PC-3 (cell line): ENCODE measurements at places on chromosomes 3 and 15.

- DNase-seq: peak; percentile 98
Measured at GRCh38 chr3:176167272-176167671, 1030.0 kb downstream of the TBL1XR1 start.

- DNase-seq: no peak
Measured at GRCh38 chr3:111324151-111324550, 217.8 kb upstream of the CD96 start.

DNA sequence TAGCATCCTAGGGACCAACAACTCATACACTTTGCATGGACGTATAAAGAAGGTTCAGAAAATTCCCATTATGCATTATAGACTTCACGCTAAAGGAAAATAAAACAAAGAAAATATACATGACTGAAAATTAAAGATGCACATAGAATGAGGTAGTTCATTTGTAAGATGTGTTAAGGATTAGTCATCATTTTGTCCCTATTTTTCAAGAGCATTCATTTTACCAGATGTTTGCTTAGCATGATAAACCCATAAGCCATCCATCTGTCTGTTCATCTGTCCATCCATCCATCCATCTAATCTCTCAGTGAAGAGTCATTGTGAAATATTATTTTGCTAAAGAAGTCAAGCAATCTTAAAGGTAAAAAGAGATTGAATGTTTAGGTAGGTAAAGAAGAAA is 80.3 kb downstream of the TFG start:
- DNase-seq: peak; percentile 36

- peak; percentile 54 for DNase-seq
Measured at GRCh38 chr3:127655641-127656040, 17.1 kb upstream of the ABTB1 start.

DNA sequence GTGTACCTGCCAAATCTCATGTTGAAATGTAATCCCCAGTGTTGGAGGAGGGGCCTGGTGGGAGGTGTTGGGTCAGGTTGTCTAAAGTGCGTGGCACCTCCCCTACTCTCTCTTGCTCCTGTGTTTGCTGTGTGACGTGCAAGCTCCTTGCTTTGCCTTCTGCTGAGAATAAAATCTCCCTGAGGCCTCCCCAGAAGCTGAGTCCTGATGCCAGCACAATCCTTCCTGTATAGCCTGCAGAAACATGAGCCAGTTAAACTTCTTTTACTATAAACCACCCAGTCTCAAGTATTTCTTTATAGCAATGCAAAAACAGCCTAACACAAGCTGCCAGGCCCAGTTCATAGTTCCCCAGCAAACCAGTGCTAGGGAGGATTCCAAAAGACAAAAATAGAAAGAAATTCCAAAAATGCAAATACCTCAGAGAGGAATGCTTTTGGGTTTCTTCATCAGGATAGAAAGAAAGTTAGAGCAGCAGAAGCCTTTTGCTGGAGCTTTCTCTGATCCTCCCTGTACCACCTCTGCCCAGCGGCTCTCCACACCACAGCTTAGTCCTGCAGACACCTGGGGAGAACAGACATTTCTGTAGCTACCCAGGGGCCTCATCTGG is 25.9 kb upstream of the CDV3 start:
- no peak for DNase-seq

GRCh38 chr3:69009559-69010410 is 3.7 kb downstream of the EOGT start:
- DNase-seq: no peak

- no peak for DNase-seq
Measured at GRCh38 chr3:111915905-111916304, 56.8 kb downstream of the PHLDB2 start.

DNA sequence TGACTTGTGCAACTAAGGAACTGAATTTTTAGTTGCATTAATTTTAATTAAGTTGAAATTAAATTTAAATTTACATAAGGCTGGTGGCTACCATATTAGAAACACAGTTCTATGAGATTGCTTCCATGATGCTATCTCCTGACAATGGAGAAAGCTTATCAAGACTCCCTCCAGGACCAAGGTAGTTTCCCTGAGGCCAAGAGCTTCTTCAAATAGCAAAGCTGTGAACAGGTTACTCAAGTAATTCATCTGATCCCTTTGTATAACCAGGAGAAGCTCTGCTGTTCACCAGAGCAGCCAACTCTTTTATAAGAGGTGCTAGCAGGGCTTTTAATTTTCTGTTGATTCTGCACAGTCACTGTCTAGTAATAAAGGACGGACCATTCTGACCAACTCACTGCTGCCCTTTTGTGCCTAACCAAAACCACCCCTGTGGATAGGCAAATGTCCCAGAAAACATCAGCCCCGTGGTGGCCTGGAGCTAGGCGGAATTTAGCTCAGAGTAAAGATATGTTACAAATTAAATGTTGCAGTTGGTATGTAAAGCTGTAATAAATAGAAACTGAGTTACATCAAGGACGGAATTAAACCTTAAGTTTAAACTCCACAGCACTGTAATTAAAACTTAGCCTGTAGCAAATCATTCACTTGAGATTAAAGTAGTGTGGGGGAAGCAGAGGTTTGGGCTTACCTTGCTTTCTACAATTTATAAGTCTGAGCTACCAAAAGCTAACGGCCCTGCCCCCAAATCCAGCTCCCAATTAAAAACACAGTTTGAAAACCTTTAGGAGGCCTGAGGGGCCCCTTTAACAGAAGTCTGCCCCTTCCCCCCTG is 55.6 kb upstream of the LRTM1 start:
- DNase-seq: no peak

- DNase-seq: no peak
Measured at GRCh38 chr15:73331501-73331900, 37.3 kb downstream of the HCN4 start.

DNA sequence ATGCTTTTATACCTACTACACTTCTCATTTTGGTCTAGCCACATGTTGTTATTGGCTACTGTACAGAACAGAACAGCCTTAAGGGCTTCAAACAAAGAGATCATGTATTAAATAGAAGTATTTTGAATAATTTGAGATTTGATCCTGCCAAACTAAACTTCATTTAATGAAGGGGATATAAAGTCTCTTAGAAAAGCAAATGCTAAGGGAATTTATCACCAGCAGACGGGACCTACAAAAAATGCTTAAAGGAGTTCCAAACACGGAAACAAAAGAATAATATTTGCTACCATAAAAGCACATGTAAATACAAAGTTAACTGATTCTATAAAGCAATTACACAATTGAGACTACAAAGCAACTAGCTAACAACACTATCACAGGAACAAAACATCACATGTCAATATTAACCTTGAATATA is 23.6 kb upstream of the FMN1 start:
- no peak for DNase-seq

GRCh38 chr3:193418576-193419373 is 40.2 kb upstream of the ATP13A5 start:
- DNase-seq: no peak

GRCh38 chr3:174398761-174399160 is 460.4 kb upstream of the NAALADL2 start:
- no peak for DNase-seq

- no peak for DNase-seq
Measured at GRCh38 chr3:129046732-129047552, 13.6 kb upstream of the GP9 start.

DNA sequence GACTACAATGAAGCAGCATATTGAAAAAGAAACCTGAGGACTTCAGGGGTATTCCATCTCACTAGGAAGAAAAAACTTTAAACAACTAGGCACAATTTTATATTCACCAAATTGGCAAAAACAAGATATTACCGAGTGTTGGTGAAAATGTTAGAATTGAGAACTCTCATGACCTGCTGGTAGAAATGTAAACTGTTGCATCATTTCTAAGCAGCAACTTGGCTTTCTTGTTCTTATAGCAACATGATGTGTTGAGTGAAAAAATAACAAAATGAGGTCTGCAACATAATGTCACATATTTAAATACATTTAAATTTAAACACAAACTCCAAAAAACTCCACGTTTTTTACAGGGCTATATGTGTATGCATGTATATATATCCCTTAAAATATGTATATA is 59.0 kb upstream of the SPPL2A start:
- DNase-seq: no peak

DNA sequence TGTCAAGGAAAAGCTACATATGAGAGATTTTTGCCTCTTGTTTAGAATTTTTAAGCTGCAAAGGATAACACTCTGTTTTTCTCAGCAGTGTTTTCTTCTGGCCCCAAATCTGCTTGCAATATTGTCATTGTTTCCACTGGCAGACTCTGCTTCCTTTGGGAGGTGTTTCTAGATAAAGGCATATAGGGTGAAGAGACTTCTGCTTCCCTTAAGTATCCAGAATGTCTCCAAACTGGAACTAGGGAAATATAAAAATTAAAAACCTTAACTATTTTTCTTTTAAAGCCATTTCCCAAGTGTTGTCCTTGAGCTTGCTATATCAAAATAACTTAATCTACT is 225.8 kb downstream of the CGGBP1 start:
- DNase-seq: no peak

DNA sequence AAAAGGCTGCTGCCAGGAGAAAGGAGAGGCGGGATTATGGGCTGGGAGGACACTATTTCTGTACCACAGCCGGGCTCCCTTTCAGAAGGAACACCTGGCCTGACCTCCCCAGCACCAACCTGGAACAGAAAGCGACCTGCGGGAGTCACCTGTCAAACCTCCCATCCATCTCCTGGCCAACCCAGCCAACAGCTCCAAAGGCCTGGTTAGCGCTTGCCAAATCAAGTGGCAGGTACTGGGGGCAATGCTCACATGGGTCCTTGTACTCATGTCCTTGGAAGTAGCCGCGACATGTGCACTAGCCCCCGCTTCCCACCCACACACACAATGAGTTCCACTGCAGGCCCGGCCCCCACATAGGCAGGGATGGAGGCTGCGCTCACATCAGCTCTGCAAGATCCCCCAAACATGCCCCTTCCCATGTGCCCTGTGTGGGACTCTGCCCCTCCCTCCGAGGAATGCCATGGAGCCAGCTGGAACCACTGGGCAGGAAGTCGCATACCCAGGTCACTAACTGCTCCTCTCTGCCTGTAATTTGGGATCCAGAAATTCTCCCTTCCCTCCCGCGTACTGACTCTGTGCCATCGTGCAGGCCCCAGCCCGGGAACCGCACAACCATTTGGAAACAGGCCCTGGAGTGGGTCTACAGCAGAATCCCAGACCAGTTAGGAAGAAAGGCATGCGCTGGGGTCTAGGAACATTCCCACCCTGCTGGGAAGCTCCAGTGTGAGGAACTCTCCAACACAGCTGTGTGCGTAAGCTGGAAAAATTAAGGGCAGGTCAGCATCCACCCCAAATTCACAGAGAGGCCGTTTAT is 98.9 kb downstream of the LRIG1 start:
- no peak for DNase-seq

DNA sequence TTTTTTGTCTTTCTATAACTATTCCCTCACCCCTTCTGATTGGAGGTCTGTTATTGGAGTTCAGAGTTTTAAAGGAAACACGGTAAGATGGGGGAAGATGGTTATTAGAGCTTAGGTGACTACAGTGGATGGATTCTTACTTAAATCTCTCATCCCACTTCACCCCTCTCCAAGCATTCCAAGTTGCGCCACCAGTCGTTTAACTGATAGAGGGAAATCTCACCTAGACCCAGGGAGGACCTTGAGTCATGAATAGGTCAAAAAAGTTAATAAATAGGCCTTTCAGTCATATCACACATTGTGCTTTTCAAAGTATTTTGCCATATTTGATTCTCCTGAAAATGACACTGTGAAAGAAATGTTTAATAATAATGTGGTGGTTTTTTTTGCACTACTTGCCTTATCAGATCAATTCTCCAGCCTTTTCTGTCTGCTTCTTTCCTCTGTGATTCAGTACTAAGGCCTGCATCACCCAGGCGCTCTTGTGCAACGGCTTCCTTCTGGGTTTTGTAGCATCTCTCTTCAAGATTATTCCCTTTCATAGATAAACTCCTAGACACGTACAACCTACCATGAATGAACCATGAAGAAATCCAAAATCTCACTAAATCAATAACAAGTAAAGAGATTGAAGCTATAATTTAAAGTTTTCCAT is 100.4 kb upstream of the TGFBR2 start:
- DNase-seq: no peak
